ENCODE measurements at places on chromosomes 2 and 18.

DNA sequence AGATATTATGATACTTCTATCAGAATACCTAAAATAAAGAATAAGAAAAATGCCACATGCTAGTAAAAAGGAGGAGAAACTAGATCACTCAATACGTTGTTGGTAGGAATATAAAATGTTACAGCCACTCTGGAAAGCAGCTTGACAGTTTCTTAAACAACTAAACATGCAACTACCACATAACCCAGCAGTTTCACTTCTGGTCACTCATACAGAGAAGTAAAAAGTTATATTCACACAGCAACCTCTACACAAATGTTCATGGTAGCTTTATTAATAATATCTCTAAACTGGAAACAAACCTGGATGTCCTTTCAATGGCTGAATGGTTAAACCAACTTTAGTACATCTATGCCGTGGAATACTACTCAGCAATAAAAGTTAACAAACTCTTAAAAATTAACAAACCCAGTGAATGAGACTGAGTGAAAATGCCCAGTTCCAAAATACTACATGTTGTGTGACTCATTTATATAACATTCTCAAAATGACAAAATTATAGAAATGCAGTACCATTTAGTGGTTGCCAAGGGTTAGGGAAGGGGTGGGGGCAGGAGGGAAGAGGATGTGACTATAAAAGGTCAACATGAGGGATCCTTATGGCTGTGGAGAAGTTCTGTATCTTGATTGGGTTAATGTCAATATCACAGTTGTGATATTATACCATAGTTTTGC, 124.1 kb downstream of the MMADHC start:
- no peak overlapping the region for H3K4me3 ChIP-seq
- H3K27me3 ChIP-seq: no peaks in the 10 kb centered on the region
- H3K36me3 ChIP-seq: no peaks in the 10 kb centered on the region
- no peaks in the 10 kb centered on the region for H3K4me1 ChIP-seq

DNA sequence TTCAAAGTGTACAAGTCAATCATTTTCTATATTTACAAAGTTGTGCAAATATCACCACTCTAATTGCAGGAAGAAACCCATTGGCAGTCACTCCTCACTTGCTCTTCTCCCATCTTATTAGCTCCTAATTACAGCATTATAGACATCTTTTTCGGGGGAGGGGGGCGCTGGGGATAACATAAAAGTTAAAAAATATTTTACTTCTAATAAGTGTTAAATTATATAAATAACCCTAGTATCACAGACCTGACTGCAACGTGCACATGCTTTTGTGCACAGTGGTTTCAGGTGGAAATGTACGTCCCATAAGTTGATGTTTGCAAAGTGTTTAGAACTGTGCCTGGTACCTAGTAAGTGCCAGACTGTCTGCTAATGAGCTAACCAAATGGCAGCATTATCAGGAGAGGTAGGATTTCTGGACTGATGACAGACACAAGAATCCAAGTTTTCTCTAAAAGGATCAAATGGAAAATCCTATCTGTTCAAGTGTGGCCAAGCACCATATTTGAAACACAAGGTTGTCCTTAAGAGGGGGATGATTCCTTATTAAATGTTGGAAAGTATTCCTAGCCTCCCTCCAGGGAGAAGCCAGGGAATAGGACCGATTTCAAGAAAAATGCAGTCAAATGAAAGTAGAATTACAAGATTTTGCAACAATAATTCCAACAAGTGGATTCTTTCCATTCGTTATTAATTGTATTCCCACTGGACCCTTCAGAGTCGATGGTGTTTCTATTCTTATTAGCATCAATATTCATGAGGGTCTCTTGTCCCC, 70.0 kb downstream of the ACKR3 start:
- no peaks in the 10 kb centered on the region for H3K27me3 ChIP-seq
- DNase-seq: no peak
- H3K4me1 ChIP-seq: peaks cover 21% of the 10 kb centered on the region
- no peaks in the 10 kb centered on the region for H3K36me3 ChIP-seq
- H3K4me3 ChIP-seq: no peak overlapping the region

DNA sequence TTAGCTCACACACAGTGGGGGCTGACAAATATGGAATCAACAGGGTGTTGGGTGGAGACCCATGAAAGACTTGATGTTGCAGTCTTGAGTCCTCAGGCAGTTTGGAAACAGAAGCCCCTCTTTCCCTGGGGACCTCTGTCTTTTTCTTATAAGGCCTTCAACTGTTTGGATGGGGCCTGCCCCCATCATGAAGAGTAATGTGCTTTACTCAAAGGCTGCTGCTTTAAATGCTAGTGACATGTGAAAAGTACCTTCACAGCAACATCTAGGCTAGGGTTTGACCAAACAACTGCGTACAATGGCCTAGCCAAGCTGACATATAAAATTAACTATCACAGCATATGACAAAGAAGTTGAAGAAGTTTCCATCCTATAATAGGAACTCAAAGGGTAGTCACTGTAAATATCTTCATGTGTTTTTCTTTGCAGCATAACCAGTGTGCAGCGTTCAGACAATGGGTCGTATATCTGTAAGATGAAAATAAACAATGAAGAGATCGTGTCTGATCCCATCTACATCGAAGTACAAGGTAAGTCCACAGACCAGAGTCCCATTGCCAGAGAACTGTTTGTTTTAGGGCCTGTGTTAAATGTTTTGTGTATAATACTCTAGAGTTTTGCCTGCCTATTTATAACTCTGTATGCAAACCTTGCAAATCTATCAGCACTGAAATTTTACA, 46.3 kb downstream of the MERTK start:
- H3K27ac ChIP-seq: no peak overlapping the region
- no peak overlapping the region for H3K4me3 ChIP-seq
- no peaks in the 10 kb centered on the region for H3K36me3 ChIP-seq
- DNase-seq: no peak
- H3K27me3 ChIP-seq: no peaks in the 10 kb centered on the region

DNA sequence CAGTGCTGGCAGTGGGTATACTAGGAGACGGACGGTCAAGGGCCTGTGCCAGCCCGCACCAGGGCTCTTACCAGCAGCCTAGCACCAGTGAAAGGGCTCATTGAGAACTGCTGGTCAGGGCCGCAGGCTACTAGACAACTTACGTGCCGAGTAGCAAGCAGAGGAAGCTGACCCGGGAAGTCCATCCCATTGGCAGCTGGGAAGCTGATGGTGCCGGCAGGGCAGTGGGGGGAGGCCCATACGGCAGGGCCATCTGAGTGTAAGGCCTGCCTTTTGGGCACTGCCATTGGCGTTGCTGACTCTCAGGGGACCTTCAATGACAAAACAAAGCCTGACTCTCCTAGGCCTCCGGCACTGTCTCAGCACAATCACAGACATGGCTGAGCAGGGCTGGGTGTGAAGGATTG, 20.6 kb downstream of the EFR3B start:
- no peaks in the 10 kb centered on the region for H3K36me3 ChIP-seq
- H3K27me3 ChIP-seq: no peaks in the 10 kb centered on the region
- no peak overlapping the region for H3K4me3 ChIP-seq
- DNase-seq: no peak
- H3K27ac ChIP-seq: no peak overlapping the region

- H3K27me3 ChIP-seq: no peaks in the 10 kb centered on the region
- H3K4me1 ChIP-seq: no peaks in the 10 kb centered on the region
- H3K27ac ChIP-seq: no peak overlapping the region
- no peak overlapping the region for H3K4me3 ChIP-seq
These were observed 58.6 kb downstream of the SP110 start for GRCh38 chr2:230161184-230161583.

DNA sequence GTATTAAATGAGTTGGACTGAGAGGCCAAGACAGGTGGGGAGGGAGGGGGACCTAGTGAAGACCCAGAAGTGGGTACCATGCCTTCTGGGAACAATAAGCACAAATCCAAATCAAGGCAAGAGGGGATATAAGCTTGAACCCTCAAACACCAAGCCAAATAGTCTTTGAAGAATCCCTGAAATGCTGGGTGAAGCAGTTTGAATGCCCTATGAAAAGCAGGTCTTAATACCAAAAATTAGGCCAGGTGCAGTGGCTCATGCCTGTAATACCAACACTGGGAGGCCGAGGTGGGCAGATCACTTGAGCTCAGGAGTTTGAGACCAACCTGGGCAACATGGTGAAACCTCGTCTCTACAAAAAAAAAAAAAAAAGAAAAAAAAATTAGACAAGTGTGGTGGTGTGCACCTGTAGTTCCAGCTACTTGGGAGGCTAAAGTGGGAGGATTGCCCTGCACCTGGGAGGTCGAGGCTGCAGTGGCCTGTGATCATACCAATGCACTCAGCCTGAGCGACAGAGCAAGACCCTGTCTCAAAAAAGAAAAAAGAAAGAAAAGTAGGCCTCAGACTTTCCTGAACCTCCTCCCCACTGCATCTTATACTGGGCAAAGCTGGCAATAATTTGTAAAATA, 3.5 kb downstream of the PCBP1 start:
- peaks cover 43% of the 10 kb centered on the region for H3K4me1 ChIP-seq
- DNase-seq: no peak

DNA sequence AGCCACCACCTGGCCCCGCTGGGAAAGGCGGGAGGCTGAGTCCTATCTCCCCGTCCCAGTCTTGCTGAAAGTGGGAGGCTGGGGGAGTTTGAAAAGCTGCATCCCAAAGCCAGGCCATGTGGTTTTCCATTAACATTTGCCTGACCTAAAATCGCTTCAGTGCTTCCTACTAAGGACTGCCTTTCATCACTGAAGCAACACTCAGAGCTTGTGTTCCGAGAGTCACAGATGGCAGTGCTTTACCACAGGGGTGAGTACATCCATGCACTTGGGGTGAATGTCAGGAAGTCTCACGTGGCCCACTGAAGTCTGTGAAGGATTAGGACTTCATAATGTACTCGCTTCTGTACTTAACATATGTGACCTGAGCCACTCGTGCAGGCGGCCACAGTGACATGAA, 43.3 kb downstream of the PXDN start:
- no peaks in the 10 kb centered on the region for H3K36me3 ChIP-seq
- H3K27ac ChIP-seq: no peak overlapping the region
- no peak overlapping the region for H3K4me3 ChIP-seq
- no peaks in the 10 kb centered on the region for H3K27me3 ChIP-seq

GRCh38 chr18:69097349-69097748, 299.5 kb downstream of the CCDC102B start:
- H3K27me3 ChIP-seq: no peaks in the 10 kb centered on the region
- no peak overlapping the region for H3K4me3 ChIP-seq
- H3K36me3 ChIP-seq: no peaks in the 10 kb centered on the region
- no peaks in the 10 kb centered on the region for H3K4me1 ChIP-seq
- no peak for DNase-seq

GRCh38 chr2:23241121-23241520, 143.9 kb upstream of the KLHL29 start:
- DNase-seq: no peak
- H3K36me3 ChIP-seq: no peaks in the 10 kb centered on the region
- H3K4me1 ChIP-seq: no peaks in the 10 kb centered on the region
- H3K27ac ChIP-seq: no peak overlapping the region

DNA sequence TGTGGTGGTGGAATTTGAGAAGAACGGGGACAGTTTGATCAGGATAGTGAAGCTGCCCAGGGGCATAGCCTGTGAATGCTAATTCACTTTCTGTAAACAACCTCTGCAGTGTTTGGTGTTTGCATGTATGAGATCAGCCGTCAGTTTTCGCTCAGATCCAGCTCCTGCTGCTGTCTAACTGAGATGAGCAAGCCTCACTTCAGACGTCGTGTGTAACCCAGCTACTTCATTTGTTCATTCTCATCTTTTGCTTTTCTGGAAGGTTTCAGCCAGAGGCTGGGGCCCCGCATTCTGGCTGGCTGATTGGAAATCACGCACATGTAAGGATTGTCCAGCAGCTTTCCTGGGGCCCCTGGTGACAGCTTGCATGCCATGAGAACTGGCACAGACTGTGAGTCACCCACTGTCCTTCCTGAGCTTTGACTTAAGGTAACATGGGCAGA, 48.9 kb downstream of the LDLRAD4 start:
- H3K36me3 ChIP-seq: no peaks in the 10 kb centered on the region
- H3K27me3 ChIP-seq: no peaks in the 10 kb centered on the region
- H3K27ac ChIP-seq: peak overlapping the region; percentile 58
- DNase-seq: peak; percentile 35
- peaks cover 92% of the 10 kb centered on the region for H3K4me1 ChIP-seq

DNA sequence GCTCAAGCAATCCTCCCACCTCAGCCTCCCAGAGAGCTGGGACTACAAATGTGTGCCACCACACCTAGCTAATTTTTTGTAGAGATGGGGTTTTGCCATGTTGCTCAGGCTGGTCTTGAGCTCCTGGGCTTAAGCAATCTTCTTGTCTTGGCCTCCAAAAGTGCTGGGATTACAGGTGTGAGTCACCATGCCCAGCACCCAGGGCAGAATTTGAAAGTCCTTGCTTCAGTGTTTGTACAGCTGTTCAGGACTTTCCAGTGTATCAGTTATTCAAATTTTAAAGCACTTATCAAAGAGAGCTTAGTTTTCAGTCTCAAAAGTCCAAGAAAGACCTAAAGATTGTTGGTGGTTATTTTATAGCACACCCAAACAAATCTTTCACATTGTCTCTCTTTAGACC, 43.6 kb upstream of the VPS54 start:
- H3K27ac ChIP-seq: no peak overlapping the region
- no peak for DNase-seq
- peaks cover 6% of the 10 kb centered on the region for H3K4me1 ChIP-seq
- no peaks in the 10 kb centered on the region for H3K27me3 ChIP-seq

- peaks cover 3% of the 10 kb centered on the region for H3K4me1 ChIP-seq
- peaks cover 45% of the 10 kb centered on the region for H3K36me3 ChIP-seq
- H3K27me3 ChIP-seq: no peaks in the 10 kb centered on the region
These were observed 62.9 kb upstream of the ZFP36L2 start for GRCh38 chr2:43289331-43289730.

DNA sequence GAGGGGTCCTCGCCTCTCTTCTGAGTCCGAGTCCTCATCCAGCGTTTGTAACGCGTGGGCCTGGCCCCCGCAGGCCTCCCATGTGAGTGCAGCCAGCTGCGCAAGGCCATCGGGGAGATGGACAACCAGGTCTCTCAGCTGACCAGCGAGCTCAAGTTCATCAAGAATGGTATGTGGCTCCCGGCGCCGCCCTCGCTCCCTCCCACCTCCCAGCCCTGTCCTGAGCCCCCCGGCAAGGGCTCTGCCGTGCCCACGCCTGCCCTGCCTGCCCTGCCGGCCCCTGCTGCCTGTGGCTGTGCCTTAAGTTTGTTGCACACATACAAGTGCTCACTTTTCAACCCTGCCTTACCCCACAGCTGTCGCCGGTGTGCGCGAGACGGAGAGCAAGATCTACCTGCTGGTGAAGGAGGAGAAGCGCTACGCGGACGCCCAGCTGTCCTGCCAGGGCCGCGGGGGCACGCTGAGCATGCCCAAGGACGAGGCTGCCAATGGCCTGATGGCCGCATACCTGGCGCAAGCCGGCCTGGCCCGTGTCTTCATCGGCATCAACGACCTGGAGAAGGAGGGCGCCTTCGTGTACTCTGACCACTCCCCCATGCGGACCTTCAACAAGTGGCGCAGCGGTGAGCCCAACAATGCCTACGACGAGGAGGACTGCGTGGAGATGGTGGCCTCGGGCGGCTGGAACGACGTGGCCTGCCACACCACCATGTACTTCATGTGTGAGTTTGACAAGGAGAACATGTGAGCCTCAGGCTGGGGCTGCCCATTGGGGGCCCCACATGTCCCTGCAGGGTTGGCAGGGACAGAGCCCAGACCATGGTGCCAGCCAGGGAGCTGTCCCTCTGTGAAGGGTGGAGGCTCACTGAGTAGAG, 14.4 kb upstream of the ALLC start:
- H3K4me3 ChIP-seq: no peak overlapping the region
- no peak for DNase-seq
- no peaks in the 10 kb centered on the region for H3K4me1 ChIP-seq
- no peak overlapping the region for H3K27ac ChIP-seq
- no peaks in the 10 kb centered on the region for H3K27me3 ChIP-seq
- no peaks in the 10 kb centered on the region for H3K36me3 ChIP-seq

Data from heart left ventricle (tissue), 16 donors.